ENCODE measurements at places on chromosomes 7 and 10.

DNA sequence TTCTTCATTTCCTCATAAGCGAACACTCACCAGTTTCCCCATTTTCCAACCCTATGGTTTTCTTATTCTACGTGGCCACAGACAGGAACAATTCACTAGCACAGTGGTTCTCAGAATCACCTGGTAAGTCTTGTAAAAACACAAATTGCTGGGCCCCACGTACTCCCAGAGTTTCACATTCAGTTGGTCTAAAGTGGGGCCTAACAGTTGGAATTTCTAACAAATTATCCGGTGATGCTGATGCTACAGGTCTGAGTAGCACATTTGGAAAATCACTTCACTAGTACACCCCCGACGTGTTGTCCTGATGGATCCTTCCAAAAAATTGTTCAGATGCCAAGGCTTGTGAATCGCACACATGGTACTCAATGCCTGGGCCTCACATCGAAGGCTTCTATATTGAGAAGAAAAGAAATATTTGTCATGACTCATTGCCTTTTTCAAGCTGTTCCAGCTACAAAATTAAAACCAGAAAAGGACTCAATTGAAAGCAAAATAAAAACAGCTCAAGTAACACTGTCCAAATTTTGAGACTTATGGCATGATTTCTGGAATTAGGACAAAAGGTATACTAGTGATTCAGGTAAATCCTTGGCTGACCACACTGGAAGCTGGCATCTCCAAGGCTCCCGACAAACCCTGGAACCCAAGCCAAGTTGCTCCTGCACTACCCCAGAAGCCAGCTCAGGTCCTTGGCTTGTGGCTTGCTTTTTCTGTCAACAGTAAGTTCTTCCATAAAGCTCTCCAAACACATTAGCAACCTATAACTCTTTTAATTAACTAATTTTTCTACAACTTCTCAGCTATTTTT is 12.9 kb upstream of the VIM start:
- no peak for DNase-seq

GRCh38 chr7:91630581-91631380 is 249.7 kb downstream of the MTERF1 start:
- no peak for DNase-seq

- no peak for DNase-seq
These were observed 10.6 kb downstream of the CD36 start for GRCh38 chr7:80649011-80649410.

DNA sequence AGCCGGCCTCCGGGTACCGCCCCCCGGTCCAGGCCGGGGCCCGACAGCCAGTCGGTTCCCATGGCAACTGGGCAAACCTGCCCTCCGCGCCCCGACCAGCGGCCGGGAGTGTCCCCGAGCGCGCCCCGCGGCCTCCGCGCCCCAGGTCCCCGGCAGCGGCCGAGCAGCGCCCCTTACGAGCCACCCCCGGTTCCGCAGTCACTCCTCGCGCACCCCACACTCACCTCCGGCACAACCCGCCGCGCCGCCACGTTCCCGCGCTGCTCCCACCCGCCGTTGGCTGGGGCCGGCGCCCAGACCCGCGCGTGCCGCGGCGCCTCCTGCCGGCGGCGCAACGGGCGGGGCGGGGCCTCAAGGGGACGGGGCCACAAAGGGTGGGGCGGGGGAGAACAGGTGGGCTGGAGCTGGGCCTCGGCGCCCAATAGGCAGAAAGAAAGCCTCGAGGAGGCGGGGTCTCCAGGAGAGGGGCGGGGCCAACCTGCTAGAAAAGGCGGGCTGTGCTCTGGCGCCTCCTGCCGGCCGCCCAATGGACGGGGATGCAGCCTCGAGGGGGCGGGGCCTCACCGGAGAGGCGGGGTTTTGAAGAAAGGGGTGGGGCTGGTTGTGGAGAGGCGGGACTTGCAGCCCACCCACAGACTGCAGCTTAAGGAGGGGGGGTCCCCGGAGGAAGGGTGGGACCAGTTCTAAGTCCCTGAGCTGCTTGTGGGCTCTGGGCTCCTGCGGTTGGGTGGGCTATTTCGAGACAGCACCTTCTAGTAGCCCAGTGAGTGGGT is at the start of gene RADIL:
Gene RADIL, minus strand, starts transcription at position 345 of the 773 bp plus-strand sequence. CDS start 5,577 bp downstream, outside the sequence.
- peak; percentile 83 for DNase-seq

Data from CD8-positive, alpha-beta memory T cell (primary cell).